ENCODE measurements at places on chromosomes 7 and 10. TPM values are rescaled to one million over a fixed set of nuclear protein-coding genes. Genes with fewer than 3 reads are reported as not detected.

Gene LSM5
- 19.9 TPM for total RNA-seq

Gene CDHR1
- total RNA-seq, result not detected

Gene DYDC2
- not detected for total RNA-seq

Gene ASZ1
- total RNA-seq, result not detected

Gene ODAD2
- total RNA-seq, result 0.93 TPM

DNA sequence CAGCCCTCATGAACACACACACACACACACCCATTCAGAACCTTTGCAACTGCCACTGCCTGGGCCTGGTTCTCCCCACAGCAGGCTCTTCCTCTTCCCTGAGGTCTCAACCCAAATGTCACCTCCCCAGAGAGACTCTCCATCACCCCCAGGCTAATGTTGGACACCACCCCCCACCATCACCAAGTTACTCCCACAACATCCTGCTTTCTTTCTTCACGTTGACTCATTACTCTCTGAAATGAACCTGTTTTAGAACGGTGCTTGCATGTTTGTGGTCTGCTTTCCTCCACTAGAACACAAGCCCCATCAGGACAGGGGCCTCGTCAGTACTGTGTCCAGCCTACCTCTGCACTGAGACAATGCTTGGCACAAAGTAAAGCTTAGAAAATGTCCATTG lies 16.0 kb downstream of the AFAP1L2 start:
- ATAC-seq, result no peak

DNA sequence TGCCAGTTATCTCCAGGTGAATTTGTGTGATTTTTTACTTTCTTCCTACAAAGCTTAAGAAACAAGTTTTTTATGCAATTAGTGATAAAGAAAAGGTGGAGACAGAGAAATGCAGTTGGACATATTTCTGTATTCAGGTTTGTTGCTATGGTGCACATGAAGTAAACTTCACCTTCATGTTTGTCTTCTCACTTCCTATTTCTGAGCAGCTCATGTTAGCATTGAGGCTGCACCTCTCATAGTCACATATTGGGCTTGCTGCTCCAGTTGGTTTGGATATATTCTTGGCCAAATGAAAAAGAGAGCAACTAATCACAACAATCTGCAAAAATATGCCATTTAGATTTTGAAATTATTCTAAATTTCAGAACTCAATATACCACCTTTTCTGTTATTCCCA lies 475.6 kb upstream of the ZWINT start:
- ATAC-seq, result no peak

GRCh38 chr10:112131346-112131745 lies 52.2 kb downstream of the GPAM start:
- ATAC-seq, result no peak

GRCh38 chr7:101707587-101707986 lies 78.5 kb upstream of the MYL10 start:
- ATAC-seq, result no peak

GRCh38 chr7:106415433-106415832 lies 130.7 kb upstream of the NAMPT start:
- no peak for ATAC-seq

GRCh38 chr7:17099083-17099973 lies 199.1 kb upstream of the AHR start:
- ATAC-seq, result no peak

GRCh38 chr7:137873979-137874777 lies 27.4 kb upstream of the DGKI start:
- peak; percentile 59 for ATAC-seq

DNA sequence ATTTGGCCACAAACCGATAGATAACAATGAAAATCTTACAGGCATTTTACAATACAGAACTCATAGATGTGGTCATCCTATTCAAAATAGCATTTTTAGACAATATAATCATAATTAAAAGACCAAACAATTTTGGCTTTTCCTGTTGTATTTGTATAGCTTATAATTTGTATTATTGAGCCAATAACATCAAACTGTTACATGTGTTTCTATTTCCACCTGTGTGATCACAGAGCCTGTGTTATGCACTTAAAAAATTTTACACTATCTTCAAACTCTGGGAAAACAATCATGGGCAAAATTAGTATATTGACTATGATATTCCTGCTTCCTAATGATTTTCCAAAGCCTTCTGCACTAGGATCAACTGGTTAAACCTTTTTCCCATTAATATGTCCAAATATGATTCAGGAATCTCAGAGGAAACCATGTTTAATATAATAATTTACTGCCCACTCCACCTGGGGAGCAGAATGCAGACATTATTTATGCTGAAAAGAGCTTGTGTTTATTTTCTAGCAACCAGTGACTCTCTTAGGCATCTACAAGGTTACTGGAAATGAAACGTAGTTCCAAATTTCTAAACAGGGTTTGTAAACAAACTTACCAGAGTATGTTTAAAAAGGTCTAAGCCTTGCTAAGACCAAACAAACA lies 1.7 kb downstream of the RHOBTB1 start:
- no peak for ATAC-seq

DNA sequence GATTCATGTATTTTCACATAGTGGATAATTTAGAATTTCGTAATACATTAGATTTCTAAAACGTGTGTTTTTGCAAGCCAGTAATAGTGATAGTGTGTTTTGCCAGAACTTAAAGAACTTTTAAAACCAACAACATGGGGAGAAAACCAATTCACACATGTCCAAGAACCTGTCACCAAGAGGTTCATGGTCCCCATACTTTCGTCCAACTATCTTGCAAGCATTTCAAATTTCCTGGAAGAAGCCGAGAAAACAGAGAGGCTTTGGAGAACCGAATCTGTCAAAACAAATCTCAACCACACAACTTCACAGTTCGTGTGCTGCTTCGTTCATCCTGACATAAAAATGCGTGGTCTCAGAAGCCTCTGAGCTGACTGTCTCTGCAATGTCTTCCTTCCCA lies 31.9 kb downstream of the GFRA1 start:
- ATAC-seq, result peak; percentile 70

GRCh38 chr10:52221923-52222322 lies 92.2 kb upstream of the DKK1 start:
- no peak for ATAC-seq

- no peak for ATAC-seq
Observed at GRCh38 chr7:46383605-46384004, 462.5 kb upstream of the IGFBP3 start.

- ATAC-seq, result no peak
Observed at GRCh38 chr7:51043461-51043860, 260.8 kb upstream of the GRB10 start.

All from gastroesophageal sphincter (tissue), 4 donors.